ENCODE measurements at places on chromosomes 1 and 21.
A peak's percentile ranks its signal among the peaks of the same experiment; 100 is the strongest.

- no peak for DNase-seq
These were observed 6.0 kb downstream of the S100A9 start for GRCh38 chr1:153363641-153364040.

- no peak for DNase-seq
These were observed 9.4 kb downstream of the LDLRAD2 start for GRCh38 chr1:21821385-21822019.

DNA sequence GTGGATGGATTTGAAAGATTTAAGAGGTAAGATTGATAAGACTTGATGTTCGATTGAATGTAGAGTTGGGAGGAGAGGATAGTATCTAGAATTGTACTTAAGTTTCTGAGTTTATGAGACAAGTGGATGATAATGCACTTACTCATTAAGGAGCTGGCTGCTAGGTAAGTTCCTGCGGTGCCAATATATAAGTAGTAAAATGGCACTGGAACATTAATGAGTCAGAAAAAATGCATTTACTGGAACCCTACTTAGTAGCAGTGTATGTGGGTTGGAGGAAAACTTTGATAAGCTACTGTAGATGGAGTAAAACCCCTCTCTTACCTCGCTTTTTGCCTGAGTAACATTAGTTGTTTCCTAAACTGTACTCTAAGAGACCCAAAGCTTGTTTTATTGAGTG is 68.2 kb downstream of the ZFYVE9 start:
- no peak for DNase-seq

DNA sequence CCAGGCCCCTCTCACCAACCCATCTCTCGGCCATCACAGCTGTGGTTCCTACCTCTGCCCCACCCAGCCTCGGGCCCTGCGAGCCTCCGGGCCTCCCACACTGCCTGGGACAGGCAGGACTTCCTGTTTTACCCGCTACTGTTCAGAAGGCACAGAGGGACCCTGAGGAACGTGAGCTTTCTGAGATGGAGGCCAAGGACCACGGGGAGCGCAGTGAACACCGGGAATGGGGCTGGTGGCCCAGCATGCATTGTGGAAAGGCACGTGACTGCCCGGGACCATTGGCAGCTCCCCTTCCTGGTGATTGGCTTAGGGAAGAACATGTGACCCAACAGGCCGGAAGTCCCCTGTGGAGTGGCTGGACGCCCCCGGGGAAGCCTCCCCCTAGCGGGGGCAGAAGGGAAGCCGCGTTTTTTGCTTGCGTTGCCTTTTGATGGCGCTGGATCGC is 7.0 kb downstream of the S100B start:
- no peak for DNase-seq

DNA sequence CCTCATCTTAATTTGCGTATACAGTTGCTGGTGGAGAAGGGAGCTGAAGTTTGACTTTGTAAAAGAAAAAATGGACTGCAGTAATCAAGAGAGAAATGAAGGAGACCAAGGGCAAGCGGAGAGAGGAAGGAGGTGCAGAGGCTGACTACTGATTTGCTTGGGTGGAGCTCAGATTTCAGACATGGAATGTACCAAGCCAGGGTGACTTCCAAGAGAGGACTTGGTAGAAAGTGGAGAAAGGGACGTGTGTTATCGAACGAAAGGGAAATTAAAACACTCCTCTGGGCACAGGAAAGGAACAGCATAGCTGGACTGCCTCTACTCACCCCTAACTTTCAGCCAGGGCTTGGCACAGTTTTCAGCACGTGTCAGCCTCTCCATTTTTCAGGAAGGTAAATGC is 15.1 kb upstream of the HEATR1 start:
- DNase-seq: no peak

GRCh38 chr1:188466539-188466938 is 1637.8 kb downstream of the PLA2G4A start:
- DNase-seq: no peak

DNA sequence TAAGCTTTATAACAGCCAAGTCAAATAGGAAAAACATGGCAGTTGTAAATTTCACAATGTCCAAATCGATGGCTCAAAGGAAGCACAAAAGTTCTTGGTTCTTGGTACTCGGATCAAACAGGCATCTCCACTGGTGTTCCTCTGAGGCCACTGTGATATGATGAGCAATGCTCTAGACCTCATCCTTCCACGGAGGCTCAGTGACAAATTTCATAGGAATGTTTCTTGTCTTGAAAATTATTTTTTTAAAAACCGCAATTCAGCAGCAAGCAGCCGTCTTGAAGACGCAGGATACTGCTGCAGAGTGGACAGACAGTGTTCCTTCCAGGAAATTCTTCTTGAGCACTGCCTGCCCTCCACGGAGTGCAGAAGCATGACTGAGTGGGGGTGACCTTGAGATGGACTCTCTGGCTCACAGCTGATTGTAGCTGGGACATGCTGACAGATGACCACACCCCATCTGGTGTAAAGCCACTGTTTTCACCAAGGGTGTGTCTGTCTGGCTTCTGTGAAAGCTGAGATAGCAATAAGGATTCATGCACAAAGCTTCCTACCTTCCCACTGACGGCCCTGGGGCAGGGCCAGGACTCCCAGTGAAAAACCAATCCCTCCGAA is 61.9 kb downstream of the TIAM1 start:
- no peak for DNase-seq

DNA sequence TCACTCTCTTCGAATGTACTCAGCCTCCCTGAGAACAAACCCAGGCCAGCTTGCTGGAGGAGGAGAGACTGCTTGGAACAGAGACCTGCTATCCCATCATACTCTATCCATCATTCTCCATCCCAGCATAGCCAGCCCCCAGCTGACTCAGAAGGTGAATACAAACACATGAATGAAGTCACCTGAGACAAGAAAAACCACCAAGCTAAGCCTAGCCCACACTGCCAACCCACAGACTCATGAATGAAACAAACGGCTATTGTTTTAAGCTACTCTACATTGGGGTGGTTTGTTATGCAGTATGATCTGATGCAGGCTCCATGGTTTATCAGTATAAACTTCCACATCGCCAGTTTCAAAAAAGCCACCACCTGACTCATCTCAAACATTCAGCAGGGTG is 395.6 kb downstream of the SETD4 start:
- no peak for DNase-seq

DNA sequence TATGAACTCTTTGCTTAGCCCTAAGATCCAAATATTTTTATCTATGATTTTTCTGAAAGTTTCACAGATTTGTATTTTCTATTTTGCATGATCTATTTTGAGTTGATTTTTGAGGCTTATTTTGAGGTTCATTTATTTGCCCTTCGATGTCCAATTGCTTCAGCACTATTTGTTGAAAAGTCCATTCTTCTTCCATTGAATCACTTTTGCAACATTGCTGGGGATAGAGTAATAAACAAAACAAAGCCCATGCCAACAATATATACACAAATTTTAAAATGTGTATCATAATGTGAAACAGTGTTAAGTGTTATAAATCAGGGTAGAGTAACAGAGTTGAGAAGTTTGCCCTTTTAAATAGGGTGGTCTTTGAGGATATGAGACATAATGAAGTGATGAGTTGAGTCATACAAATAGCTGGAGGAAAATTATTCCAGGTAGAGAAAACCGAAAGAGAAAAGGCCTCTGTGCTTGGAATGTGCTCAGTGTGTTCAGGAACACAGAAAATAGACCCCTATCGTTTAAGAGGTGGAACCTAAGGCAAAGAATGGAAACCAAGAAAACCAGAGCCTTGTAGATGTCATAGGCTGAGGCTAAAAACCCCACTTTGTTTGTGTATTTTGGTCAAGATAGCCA is 172.7 kb upstream of the NR5A2 start:
- DNase-seq: no peak

DNA sequence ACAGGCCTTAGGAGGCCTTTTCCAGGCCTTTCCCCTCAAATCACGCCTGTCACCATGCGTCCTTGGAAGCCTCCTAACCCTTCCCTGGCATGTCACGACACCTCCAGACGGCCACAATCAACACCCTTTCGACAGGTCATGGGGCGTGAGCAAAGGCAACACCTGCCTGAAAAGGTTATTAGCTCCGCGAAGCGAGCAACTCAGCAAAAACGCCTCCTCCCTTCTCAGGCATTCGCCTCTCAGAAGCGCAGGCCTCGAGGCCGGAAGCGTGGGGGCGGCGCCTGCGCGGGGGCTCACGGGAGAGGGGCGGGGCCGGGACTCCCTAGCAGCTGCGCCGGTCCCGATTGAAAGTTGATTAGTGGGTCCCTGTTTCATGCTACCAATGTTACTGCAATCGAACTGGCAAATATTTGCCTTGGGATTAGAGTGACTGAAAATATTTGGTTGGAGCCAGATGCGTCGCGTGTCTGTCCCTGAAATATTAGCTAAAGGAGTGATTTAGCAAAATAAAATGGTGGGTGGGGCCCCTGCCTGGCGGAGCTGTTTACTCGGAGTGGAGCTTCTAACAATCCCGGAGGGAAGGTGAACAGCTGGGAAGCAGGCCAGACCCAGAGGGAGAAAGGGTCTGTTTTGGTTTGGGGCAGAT is 44.9 kb downstream of the GFI1 start:
- DNase-seq: no peak

DNA sequence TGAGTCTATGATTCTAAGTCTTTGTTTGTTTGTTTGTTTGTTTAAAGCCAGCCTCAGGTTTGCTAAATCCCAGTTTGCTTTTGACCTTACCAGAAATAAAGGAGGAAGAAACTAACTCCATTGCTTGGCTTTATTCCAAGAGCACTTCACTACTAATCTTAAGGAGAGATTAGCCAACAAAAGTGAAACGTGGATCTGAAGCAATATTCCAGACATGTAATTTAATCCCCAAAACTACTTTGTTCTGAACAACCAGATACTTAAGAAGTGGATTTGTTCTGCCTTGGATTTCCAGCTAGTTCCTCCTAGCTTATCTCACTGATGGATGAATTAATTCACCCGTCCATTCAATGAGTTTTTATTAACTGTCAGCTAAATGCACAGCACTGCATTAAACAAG is 15.9 kb upstream of the CEP350 start:
- DNase-seq: peak; percentile 33

DNA sequence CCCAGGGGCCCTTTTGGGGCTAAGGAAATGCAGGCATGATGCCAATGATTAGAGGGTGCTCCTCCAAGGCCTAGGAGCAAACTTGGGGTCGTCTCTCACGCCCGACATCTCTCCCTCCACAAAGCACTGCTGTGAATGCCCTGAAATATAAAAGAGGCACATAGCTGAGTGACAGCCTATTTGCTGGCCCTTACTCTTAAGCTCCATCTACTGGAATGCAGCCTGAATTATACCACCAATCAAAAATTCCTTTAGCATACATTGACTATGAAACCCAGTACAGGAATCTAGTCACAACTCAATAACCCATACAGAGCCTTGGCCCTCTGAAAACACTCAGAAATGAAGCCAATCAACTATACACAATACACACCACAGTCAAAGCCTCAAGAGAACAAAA is 105.5 kb downstream of the LRIG2 start:
- no peak for DNase-seq

GRCh38 chr1:231418101-231418740 is 3.9 kb downstream of the EGLN1 start:
- DNase-seq: no peak

DNA sequence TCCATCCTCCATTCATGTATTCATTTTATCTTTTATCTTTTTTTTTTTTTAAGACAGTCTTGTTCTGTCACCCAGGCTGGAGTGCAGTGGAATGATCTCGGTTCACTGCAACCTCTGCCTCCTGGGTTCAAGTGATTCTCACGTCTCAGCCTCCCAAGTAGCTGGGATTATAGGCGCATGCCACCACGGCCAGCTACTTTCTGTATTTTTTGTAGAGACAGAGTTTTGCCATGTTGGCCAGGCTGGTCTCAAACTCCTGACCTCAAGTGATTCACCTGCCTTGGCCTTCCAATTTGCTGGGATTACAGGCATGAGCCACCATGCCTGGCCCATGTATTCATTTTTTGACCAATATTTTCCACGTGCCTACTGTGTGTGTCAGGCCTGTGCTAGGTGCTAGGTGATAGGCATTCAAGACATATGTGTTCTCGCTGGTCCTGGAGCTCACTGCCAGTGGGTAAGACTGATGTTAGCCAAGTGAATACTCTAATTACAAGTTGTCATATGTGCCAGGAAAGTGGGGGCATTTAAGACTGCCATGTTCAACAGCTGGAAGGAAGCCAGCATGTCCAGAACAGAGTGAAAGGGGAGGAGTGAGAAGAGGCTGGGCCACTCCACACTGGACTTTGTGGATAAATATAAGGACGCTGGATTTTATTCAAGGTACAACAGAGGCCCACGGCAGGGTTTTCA is 5.3 kb upstream of the CELSR2 start:
- no peak for DNase-seq

- DNase-seq: no peak
These were observed 88.5 kb upstream of the HMCN1 start for GRCh38 chr1:185645686-185646085.

DNA sequence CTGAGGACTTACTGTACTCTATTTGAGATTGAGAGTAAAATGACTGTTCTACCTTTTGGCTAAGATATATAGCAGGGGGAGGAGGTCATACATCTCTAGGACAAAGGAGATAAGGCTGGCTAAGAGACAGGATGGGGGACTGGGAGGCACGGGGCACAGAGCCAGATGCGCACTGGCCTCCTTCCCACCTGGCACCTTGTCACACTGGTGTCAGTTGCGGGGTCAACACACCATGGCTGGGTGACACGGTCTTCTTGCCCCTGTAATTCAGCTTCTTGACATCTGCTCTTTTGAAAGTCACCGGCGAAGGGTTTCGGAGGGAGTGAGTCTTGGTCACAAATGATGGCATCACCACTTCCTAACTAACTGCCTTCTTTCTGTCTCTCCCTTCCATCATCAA is 177.3 kb downstream of the ZSCAN20 start:
- no peak for DNase-seq

DNA sequence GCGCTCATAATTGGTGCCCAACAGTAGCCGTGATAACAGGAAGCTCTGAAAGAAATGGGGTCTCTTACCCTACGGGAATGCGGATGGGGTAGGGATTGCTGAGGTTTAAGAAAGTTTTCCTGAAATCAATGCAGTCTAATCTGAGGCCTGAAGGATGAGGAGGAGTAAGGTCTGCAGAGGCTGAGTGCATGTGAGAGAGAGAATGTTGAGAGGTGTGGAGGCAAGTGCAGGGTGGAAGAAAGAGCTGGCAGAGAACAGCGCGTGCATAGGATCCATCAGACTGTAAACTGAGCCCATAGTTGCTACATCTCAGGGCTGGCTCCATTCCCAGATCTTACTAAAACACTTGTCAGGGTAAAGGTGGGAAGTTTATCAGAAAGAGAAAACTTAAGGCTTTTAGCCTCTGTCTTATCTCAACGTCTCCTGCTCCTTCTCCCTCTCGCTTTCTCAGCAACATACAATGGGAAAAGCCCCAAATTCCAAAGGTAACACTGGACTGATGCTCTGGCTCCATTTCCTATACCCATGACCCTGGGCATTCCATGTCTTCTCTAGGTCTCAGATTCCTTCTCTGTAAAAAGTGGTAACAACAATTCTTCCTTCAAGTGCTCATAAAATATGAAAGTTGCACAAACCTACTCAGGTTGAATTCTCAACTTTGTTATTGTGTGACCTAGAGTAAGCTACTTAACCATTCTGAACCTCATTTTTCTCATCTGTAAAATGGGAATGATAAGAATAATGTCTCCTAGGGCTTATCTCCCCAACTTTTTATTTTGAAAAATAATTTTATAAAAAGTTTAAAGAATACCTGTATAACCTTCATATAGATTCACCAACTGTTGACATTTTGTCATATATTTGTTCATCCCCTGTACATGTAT is 75.2 kb downstream of the SH3GLB1 start:
- DNase-seq: no peak

GRCh38 chr21:46151989-46152926 is 3.1 kb downstream of the FTCD start:
- DNase-seq: no peak

All from inflammatory macrophage treated with lipopolysaccharide for 1 hour (primary cell).